ENCODE measurements at places on chromosomes 1 and 21. TPM values are rescaled to one million over a fixed set of nuclear protein-coding genes. Genes with fewer than 3 reads are reported as not detected.

PLEKHA6 gene
- 1.5 TPM for total RNA-seq

- peaks cover 8% of the 10 kb centered on the region for H3K4me1 ChIP-seq
- H3K4me3 ChIP-seq = no peak overlapping the region
- no peaks in the 10 kb centered on the region for H3K36me3 ChIP-seq
- H3K27ac ChIP-seq = no peak overlapping the region
- no peaks in the 10 kb centered on the region for H3K27me3 ChIP-seq
Observed at GRCh38 chr1:36835017-36835695, 199.2 kb downstream of the GRIK3 start.

DNA sequence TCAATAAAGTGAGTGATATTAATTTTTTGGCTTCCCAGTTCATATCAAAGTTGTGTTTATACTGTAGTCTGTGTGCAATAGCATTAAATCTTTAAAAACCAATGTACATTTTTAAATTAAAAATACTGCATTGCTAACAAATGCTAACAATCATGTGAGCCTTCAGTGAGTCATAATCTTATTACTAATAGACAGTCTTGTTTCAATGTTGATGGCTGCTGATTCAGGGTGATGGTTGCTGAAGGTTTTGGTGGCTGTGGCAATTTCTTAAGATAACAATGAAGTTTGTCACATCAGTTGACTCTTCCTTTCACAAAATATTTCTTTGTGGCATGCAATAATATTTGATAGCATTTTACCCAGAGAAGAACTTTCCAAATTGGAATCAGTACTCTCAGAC is 109.0 kb downstream of the ZMYM4 start:
- H3K4me3 ChIP-seq = no peak overlapping the region
- no peaks in the 10 kb centered on the region for H3K4me1 ChIP-seq
- H3K27ac ChIP-seq = no peak overlapping the region
- DNase-seq = no peak
- peaks cover 9% of the 10 kb centered on the region for H3K36me3 ChIP-seq

DNA sequence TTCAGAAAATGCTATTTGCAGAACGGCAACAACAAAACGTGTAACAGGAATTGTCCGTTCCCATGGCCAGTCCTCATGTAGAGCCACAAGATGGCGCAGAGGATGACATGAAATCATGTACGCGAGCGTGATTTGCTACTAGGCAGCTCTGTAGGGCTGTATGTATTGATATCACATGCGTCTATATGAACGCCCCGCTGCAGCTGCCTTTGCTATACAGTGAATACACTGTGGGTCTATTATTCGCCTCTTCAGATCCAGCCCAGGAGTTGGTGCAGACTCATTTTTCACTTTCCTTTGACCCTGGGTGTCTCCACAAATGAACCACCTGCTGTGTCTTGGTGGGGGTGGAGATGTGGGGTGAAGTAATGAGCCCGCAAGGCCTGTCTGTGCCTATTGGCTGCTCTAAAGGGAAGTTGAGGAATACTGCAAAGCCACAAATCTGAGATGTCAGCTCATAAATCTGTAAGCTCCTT is 361.5 kb downstream of the KIF26B start:
- H3K4me3 ChIP-seq = no peak overlapping the region
- H3K4me1 ChIP-seq = peaks cover 11% of the 10 kb centered on the region
- no peaks in the 10 kb centered on the region for H3K36me3 ChIP-seq
- peak; percentile 36 for DNase-seq
- H3K27me3 ChIP-seq = no peaks in the 10 kb centered on the region

DNA sequence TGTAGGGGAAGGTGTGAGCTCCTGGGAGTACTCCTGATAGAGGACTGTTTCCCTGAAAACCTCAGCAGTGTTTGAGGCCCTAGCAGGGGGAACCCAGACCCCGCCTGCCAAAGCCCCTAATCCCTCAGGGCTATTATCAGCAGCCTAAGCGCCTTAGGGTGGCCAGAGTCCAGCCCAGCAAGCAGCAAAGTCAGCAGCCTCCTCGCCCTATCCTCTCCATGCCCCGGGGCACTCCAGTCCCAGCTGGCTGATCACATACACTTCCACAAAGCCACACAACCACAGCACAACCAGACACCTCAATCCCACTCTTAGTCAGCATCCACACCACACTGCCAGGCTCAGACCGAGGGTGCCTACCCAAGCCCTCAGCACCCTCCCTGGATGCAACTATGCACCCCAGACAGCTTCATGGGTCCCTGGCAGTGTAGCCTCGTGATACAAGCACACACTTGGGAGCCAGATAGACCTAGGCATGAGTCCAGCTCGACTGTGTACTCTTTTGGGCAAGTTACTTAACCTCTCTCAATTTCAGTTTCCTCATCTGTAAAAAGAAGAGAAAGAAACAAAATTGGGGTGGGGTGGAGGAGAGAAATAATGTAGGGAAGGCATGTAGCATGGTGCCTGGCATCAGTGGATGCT is 7.1 kb downstream of the IGSF9 start:
- H3K4me1 ChIP-seq = peaks cover 52% of the 10 kb centered on the region
- H3K36me3 ChIP-seq = no peaks in the 10 kb centered on the region
- peak; percentile 54 for DNase-seq
- H3K27ac ChIP-seq = peak overlapping the region; percentile 41
- no peak overlapping the region for H3K4me3 ChIP-seq

GRCh38 chr1:178389441-178389840 is 107.3 kb downstream of the CLEC20A start:
- no peak overlapping the region for H3K27ac ChIP-seq
- H3K36me3 ChIP-seq = no peaks in the 10 kb centered on the region
- H3K27me3 ChIP-seq = no peaks in the 10 kb centered on the region

All from neural progenitor cell (in vitro differentiated cells).